ENCODE measurements at places on chromosomes 12 and 14.

GRCh38 chr14:102392506-102392905 is 29.8 kb downstream of the TECPR2 start:
- no peak for DNase-seq

GRCh38 chr12:9951026-9951675 is 19.0 kb upstream of the CLEC2A start:
- DNase-seq, result no peak

DNA sequence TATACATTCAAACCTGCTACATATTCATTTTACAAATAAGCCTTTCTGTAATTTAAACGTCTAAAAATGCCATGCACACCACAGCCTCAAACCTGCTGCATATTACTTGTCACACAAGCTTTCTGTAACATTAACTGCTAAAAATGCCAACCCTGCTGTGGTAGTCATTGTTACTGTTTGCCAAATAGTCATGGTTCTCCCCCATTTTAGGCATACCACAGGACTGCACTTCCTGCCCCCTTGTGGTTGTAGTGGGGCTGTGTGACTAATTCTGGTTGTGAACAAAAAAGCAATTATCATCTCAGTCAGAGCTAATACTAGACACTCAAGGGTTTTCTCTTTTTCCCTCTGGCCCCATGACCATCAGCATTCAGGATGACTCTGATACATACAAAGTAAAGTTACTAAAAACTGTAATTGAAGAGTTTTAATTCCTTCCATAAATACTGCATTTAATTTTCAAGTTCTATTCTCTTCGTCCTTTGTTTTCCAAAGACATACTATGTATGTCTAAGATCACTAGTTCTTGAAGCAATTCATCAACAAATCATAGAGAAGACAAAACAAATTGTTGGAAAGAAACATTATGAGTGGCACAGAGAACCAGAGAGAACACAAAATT is 5.7 kb upstream of the SLC35F4 start:
- DNase-seq, result peak; percentile 15

DNA sequence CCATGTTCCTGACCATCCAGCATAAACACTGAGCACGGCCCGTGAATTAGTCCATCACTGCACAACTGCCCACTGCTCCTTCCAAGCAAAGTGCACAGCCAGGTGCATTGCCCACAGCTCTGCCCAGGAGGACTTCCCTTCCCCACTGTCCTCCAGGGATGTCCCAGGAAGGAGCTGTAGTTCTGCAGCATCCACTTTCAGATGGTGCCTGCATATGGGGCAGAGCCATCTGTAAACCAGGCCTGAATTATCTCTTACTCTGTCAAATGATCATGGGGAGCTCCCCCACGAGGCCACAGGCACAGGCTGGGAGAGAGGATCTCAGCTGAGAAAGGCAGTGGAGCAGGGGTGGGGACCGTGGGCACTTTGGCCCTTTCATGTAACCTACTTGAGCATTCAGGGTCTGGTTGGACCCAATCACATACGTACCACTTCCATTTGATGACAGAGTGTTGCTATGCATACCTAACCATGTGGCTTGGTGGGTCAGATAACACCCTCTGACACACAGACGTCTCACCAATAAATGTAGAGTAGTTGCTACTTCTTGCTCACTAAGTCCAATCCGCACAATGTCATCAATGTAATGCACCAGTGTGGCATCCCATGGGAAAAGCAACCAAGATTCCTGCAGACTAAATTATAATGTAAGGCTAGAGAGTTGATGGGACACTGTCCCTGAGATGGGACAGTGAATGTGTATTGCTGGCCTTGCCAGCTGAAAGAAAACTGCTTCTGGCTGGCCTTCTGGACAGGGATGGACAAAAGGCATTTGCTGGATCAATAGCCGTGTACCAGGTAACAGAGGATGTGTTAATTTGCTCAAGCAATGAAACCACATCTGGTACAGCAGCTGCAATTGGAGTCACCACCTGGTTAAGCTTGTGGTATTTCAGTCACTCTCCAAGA is 113.8 kb upstream of the C14orf180 start:
- DNase-seq, result no peak

DNA sequence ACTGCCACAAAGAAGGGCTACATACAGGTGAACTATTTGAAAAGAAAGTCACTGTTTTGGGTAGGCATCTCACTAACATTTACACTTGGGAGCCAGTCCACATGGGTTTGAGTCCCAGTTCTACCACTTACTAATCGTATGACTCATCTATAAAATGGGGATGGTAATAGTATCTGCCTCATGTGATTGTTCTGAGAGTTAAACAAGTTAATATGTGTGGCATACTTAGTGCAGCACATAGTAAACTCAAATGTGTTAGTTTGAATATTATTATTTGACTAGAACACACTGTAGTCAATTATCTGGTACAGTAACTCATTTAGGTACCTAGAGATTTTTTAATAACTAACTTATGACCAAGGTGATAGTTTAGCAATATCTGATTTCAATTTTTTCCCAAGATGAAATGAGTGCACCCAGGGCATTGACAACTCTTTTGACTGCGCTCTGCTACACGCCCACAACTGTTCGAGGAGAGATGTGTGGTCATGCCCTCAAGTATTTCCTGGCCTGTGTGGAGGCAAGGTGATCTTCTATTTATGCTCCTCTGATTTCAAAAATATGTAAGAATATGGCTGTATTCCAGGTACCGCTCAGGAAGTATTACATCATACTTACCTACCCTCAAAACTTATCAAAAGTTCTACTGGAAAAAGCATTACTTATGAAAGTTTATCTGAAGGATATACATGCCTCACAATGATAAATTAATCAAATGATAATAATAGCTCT is 210.6 kb upstream of the EGLN3 start:
- DNase-seq, result no peak

DNA sequence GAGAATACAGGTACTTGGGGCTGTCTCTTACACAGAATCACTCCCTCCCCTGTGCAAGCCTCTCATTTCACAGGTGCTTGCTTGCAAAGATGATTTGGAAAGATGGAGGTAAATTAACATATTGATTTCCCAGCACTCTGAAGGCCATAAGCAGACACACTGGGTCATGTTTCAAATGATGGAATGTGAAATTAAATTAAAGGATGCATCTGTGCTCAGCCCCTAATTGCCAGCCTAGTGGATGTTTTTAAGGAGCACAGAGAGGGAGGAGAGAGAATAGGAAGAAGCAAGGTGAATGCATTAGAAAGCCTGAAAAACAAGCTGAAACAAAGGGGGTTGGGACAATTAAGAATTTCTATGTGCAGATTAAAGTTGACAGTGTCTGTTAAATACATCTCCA is 96.1 kb upstream of the GRIP1 start:
- DNase-seq, result no peak

DNA sequence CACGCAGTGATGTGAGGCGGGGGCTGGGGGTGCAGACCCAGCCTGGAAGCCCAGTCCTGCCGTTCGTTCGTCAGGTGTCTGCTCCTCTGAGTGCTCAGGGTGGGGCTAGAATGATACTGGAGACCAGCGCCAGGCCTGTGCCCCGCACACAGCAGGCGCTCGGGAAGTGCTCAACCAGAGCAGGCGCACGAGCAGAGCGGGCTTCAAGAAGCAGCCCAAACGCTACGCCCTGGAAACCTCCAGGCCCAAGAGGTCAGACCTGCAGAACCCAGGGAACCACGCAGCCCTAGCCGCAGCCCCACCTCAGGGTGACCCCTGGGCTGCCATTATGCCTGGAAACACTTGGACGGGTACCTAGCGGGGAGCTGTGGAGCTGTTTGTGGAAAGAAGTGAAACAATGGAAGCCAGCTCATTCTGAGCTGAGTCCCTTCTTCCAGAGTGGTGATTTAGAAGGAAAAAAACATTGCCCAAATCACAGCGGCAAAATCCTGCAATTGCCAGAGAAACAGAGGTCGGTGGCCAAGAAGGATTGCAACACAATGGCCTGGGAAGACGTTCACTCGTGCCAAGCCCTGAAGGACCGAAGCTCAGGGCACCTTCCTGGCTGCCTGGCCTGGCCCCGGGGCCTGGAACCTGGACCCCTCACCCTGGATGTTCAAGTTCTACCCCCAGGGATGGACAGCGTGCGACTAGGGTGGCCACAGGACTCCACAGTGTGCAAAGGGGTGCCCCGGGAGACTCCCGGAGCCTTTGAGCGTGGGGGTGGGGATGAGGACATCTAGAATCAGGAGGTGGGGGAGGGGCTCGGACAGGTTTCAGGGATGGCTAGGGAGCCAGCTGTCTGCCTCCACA is 40.4 kb upstream of the DIO3 start:
- no peak for DNase-seq

- DNase-seq, result no peak
Measured at GRCh38 chr14:94779713-94780112, 9.8 kb upstream of the GSC start.

DNA sequence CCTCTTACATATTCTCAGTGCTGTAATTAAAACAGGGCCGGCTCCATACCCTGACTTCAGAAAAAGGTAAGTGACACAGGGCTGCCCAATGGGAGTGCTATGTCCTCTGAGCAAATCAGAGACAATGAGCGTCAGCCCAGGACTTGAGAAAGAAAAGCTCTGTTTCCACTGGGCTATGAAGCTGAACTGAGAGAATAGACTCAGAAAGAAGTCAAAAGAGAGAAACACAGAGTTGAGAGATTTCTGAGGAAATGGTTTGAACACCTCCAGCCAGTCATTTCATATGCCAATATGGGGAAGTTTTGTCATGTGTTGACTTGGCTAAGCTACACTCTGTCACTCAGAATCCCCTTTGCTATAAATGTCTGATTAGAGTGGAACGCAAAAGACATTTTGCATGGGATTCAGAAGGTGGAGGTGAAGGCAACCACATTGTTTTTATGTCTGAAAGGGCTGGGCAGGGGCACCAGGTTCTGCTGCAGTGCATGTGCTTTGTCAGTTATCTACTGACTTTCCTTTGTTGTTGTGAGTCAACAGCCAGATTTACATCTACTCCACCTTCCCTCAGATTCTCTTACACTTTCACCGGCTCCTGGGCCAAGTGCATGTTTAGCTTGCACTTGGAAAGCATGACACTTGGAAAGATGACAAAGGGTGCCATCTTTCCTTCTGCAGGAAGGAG is 313.3 kb downstream of the DUSP6 start:
- no peak for DNase-seq

DNA sequence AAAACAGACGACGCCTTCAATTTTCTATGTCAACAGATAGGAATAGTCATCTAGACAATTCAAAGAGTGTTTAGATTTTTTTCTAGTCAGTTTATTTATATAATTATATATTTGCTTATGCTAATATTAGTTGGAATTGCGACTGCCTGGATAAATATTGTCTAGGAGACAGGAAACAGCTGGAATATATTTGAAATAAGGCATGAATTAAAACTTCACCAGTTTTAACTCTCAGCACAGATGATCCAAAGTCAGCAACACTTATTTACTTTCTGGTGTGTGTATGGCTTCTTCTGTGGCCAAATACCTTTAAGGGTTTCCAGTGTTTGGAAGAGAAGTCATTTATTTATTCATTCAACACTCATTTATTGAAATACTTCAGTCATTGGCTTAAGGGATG is 1215.4 kb upstream of the USP15 start:
- no peak for DNase-seq

- DNase-seq, result no peak
Measured at GRCh38 chr12:28068467-28068866, 95.9 kb upstream of the PTHLH start.

- DNase-seq, result peak; percentile 16
Measured at GRCh38 chr12:115070313-115070712, 386.3 kb upstream of the TBX3 start.

DNA sequence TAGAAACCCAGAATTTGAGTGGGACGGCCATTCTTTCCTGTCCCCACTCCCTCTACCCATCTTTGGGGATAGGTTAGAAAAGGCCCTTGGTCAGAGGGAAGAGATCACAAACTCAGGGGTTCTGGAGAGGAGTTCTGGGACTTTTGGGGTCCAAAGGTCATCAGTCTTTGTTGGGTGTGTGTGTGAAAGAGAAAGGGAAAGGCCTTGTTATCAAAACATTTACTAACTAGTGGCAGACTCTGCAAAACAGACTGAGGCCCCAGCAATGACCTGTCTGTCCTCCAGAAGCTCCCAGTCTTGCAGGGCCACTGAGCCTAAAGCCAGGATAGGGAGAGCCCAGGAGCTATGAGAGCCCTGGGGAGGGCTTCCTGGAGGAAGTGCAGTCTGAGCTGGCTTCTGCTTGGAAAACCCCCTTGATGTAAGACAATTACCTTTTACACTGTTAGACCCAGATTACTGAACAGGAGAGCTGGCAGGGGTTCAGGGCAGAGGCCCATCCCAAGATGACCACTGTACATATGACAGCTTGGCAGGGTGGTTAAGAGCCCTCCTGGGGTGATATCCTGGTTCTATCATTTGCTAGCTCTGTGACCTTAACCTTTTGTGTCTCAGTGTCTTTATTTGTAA is 429.1 kb upstream of the CCDC196 start:
- DNase-seq, result no peak

GRCh38 chr14:83583201-83583600 is 1946.7 kb upstream of the FLRT2 start:
- DNase-seq, result no peak

DNA sequence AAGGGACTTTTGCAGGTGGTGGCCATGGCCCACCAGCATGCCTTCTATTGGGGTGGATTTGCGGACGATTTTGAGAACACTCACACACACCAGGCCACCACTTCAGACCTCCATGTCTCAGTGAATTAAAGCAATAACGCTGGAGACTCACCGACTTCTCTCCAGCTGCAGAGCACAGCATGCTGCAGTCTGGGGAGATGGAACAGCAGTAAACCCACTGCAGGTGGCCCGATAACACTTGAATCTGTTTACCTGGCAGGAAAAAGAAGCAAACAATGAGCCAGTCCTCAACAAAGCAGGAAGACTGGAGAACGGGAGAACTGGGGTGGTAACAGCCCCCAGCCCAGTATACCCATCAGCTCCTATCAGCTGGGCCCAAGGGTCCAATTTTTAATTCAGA is 21.6 kb downstream of the RFC5 start:
- no peak for DNase-seq

- DNase-seq, result no peak
Measured at GRCh38 chr12:131592972-131593371, 117.9 kb upstream of the SFSWAP start.

DNA sequence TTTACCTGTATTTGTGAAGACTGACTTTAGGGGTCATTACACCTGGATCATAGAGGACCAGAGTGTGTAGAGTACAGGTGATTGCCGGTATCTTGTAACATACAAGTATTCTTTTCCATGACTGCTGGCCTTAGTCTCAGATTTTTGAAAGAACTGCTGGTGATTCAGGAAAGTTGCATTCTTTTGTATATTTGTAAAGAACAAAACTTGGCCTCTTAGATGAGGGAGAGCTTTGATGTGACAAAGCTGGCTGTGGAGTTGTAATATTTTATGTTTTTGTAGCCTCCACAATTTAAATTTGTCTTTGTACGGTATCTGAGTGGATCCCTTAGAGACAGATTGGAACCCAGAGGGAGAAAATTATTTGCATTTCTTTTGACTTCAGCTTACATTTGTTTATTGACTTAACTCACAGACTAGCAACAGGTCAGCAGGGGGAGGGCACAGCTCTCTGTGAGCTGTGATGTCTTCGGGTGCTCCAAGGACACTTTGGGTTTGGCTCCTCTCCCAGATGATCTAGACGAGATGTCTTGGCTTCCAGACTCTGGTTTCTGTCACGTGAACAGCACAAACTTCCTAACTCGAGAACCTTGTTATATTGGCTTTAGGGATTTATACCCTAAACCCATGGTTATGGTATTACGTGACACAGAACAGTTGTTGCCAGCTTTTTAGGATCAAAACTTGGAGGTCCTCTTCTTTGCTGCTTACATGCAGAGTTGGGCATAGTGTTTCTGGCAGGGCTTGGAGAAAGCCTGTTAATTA is 65.9 kb downstream of the DAAM1 start:
- DNase-seq, result peak; percentile 24
